Cerebellum (tissue), 4 donors: ENCODE measurements at places on chromosomes 5 and 9. TPM values are rescaled to one million over a fixed set of nuclear protein-coding genes. Genes with fewer than 3 reads are reported as not detected.

DNA sequence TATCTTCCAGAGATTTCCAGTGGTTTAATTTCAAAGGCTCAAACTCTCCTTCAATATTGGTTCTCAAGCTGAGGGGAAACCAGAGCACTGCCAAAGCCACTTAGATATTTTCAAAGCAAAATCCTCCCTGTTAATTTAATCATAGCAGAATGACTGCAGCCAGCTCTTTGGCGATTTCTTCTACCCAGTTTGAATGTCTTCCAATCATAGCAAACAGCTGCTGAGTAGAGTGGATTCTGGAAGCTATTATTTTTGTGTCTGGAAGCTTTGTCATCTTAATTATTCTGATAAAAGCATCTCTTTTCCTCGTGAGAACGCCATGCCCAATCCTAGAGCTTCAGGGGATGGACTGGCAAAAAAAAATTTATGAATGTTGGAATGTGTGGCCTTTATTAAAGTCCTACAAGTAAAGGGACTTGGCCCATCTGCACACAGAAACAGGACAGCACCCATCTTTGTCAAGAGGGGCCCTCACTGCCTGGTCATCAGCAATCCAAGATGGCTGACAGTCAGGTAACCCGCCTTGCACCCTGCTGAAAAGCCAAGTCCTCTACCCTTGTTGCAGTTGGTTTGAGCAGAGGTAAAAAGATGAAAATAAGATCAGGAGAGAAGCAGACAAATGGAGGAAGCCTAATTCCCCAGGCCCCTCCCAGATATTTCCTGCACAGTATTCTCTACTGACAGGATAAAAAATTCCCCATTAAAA, 125.1 kb downstream of the SUSD1 start:
- no peak for DNase-seq

GRCh38 chr5:85760519-85760918, 857.2 kb upstream of the COX7C start:
- no peak for DNase-seq

DNA sequence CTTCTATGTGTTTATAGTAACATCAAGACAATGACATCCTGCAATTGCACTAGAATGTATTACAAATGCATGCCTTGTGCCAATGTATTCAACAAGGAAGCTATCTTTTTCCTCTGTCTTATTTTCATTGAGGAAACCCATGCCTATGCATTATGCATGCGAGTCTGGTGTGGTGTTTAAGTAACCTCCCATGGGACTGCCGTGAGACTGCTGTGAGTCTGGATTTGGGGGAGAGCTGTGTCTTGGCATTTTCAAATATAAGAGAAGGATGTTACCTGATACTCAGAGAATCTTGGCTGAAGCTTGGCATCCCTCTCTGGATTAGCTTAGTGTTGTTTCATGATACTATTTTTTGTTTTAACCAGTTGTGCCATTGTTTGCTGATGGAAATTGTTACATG, 98.3 kb downstream of the F2RL2 start:
- no peak for DNase-seq

GRCh38 chr9:111597852-111598732, 1.4 kb downstream of the PTGR1 start:
- DNase-seq, result peak; percentile 59

GRCh38 chr5:81146031-81146430, 87.1 kb upstream of the CKMT2 start:
- DNase-seq, result no peak

DNA sequence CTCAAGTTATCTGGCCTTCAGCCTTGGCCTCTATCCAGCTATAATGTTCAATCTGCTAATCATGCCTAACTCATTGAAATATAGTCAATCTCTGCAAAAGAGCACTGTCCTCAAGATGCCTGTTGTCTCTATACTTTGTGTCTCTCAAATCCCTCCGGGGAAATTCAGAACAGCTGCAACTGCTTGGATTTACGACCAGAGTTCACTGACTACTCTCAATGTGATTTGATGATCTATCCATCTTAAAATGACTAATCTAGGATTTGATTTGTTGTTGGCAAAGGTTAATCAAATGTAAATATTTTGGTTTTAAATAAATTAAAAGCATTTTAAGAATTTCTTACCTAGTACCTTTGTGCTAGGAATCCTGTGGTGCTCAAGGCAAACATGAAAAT, 40.9 kb downstream of the SVEP1 start:
- no peak for DNase-seq

DNA sequence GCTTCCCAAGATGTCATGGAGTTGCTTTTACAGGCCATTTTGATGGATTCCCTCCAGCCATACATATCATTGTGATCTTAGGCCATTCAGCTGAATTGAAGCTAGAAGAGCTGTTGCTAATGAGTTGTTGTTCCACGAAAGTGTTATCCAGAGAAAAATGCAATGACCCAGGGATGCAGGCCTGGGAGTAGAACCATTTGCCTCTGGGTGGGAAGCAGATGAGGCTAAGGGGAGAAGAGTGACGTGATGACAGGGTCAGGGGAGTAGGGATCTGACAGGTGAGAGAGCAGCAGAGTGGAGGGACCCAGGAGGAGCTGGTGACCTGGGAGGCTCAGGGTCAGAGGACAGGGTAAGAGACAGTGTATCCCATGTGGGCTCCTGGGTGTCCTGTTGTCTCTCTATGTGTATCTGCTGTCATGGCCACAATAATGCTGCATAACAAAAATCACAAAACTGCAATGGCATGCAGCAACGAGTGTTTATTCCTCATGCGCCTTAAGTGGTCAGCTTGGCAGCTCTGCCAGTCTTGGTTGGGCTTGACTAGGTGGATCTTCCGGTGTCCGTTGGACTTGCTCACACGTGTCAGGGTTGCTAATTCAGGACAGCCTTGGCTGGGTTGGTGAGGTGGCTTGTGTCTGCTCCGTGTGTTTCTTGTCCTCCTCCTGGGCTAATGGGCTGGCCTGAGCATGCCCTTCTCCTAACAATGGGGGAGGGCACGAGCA, 90.6 kb downstream of the LIFR start:
- no peak for DNase-seq

DNA sequence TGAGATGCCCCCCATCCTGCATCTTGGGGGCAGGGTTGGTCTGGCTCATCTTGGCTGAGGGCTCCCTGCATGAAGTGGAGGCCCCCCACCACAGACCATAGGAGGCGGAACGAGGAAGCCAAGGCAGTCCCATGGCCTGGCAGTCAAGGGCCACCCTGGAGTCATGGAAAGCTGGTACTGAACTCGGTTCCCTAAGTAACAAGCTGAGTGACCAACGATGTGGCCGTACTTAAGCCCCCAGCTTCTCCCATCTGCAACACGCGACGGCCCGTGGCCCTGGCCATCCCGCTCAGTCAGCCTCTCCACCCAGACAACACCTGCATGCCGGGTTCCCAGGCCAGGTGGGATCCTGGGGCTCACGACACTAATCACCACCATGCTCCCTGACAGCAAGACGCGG, 17.1 kb downstream of the BRD3 start:
- no peak for DNase-seq

DNA sequence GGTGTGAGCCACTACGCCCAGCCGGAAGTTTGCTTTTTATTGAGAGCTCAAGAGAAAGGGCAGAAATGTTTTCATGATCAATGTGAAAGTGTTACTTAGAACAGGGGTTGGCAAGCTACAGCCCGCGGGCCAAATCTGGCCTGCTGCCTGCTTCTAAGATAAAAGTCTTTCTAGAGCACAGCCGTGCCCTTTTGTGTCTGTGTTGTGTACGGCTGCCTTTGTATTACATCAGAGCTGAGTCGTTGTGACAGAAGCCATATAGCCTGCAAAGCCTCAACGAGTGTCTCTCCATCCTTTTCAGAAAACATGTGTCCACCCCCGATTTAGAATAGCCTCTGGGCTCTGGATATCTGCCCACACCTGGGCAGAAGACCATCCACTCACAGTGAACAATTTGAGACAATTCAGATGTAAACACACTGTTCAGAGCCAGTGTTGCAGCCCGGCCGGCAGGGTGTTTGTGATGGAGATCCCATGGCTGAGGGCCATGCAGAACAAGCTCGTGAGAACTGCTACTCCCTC, 28.8 kb downstream of the AK8 start:
- no peak for DNase-seq

- no peak for DNase-seq
These were observed 5.6 kb upstream of the NTNG2 start for GRCh38 chr9:132156262-132156661.

DNA sequence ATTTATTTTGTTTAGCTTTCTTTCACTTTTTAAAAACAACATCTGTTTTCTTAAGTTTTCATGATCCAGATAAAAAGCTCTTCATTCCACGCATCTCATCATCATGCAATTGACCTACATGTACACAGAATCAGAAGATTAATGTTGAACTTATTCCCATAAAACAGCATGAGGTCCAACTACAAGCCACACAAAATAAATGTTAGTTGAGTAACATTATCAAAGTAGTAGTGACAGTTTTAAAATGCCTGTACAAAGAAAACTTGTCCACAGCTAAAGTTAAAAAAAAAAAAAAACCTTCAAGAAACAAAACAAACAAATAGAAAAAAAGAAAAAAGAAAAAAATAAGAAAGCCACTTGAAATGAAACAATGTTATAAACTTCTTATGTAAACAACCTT, 846.3 kb downstream of the TLE1 start:
- no peak for DNase-seq

DNA sequence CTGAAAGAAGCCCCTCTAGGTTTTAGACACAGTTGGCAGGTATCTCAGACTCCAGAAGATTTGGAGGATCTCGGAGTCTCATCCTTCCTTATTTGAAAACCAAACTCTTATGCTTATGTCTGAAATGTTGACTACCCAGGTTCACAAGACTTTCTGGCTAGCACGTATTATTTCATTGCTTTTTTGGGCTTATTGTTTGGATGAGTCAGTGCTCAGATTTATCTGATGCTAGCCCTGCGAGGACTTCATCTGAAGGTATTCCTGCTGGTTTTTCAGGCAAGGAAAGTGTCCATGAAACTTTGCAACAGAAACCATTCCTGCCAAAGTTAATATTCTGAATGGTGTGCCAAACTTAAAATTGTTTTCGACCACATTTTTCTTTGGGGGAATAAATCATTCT, 8.5 kb downstream of the OSTF1 start:
- DNase-seq, result no peak

DNA sequence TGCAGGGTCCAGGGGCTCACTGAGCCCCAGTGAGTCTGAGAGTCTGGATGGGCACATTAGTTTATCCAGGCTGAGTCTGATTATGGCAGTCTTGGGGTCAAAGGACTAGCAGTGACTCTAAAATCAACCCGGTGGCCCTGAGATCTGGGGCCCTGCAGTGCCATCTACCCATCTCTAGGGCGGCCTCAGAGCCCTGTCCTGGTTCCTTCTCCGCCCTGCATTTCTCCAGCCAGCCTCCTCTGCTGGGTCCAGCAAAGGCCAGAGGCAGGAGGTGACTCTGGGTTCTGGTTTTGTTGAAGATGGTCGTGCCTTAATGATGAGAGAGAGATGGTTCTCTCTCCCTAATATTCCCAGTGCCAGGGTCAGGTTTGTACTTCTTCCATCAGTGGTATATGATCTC, 15.0 kb downstream of the DCANP1 start:
- DNase-seq, result no peak

GRCh38 chr9:90770182-90770738, 31.4 kb upstream of the SYK start:
- no peak for DNase-seq

DNA sequence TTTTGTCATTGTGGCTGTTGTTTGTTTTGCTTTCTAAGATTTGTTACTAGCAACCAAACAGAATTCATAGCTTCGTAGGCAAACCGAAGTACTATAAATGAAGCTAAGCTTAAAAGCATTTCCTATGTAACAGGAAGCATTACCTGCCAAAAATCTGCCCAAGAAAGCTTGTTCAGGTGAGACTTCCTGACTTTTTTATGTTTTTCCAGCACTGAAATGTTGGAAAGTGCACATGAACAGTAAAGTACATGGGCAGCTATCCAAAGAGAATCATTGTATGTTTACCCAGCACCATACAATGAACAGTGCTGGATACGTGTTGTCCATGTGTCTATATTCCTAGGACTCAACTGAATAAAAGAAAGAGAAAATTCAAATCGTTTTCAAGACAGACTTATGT, 247.1 kb downstream of the NFIB start:
- DNase-seq, result no peak

- DNase-seq, result no peak
These were observed 83.5 kb downstream of the C9orf152 start for GRCh38 chr9:110124439-110124838.

GRCh38 chr9:120718316-120718715, 4.0 kb upstream of the MEGF9 start:
- no peak for DNase-seq

DNA sequence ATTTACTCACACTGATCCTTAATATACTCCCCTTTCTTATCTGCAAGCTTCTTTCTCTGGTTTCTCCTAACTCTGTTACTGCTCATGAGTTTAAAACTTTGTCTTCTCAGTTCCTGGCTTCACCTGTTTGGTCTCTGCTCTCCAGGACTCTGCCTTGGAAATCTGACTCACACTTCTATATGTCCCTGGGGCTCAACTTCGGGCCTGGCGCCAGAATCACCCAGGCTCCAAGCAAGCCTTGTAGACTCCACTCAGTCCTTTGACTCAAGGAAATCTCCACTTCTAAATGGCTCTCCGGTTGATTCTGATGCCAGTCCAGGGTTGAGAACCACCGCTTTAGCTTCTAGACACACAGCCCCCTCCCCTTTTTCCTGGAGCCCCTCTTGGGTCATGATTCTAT, 57.8 kb downstream of the TMC1 start:
- DNase-seq, result no peak

DNA sequence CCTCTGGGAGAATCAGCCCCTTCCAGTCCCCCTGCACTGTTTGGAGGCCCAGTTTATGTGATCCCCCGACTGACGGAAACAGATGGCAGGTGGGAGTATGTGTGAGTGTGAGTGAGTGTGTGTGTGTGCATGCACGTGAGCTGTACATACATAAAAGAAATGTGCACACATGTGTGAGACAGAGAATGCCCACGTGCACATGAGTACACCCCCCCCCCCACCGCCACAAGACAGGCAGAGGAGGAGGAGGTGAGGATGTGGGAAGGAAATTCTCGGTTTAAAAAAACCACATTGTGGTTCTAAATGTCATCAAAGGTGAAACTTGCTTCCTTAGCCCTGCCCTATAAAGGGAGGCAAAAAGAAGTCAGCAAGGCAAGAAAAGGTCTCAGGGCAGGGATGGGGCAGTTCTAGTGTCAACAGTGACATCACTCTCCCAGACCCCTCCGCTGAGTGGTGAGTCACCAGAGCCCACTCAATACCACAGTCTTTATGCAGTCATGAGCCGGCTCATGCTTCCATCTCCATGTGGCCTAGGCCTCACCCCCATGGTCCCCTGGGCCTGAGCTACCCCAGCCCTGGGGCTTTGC, 79.2 kb upstream of the HSPA9 start:
- DNase-seq, result no peak

- peak; percentile 27 for DNase-seq
These were observed 447 bp downstream of the CRAT start for GRCh38 chr9:129109952-129110739.

GRCh38 chr9:34994900-34995669, 5.5 kb downstream of the DNAJB5 start:
- no peak for DNase-seq

- no peak for DNase-seq
These were observed 87.2 kb downstream of the S1PR3 start for GRCh38 chr9:89078421-89078820.

- DNase-seq, result no peak
These were observed 915.7 kb downstream of the EFNA5 start for GRCh38 chr5:106755066-106755465.

Gene CDH10
- total RNA-seq, result 23.2 TPM

Gene KIF27
- 13.3 TPM for total RNA-seq

Gene RAPGEF1
- 45.8 TPM for total RNA-seq

Gene HABP4
- total RNA-seq, result 7.2 TPM

Gene FAXDC2
- total RNA-seq, result 9.4 TPM

Gene SUSD3
- 0.45 TPM for total RNA-seq

Gene AHRR
- total RNA-seq, result 1.5 TPM

Gene SH3TC2
- 2.6 TPM for total RNA-seq

Gene BOD1
- total RNA-seq, result 46.4 TPM
